ENCODE measurements at places on chromosomes 2 and 18.

DNA sequence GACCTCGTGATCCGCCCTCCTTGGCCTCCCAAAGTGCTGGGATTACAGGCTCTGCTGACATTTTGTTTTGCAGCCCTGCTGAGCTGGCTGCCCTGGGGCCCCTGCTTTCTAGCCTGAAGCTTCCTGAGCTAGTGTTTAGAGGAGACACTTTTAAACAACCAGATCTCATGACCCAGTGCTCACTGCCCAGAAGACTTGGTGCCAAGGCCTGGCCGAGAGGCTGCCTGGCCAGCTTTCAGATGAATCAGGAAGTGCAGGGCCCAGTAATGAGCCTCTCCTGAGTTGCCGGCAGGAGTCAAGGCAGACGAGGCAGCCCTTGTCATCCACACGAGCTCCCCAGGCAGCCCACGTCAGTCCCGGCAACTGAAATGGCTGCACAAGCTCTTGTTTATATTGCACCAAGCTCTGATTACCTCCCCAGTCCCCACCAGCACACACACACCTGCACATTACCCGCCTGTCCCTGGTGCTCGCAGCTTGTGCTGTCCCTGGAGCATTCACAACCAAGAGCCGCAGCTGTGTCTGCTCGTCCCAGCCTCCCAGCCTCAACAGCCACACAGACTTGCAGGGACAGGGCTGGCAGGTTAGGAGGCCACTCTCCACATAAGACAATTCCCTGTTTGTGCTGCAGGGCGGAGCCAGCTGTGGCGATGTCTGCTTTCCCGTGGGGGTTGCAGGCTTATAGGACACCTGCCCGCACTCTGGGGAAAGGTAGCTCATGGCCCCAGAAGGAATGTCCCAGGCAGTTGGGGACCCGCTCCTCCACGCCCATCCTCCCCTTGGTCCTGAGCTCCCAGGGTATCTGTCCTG is 331.2 kb upstream of the MYT1L start:
- no peak for DNase-seq

DNA sequence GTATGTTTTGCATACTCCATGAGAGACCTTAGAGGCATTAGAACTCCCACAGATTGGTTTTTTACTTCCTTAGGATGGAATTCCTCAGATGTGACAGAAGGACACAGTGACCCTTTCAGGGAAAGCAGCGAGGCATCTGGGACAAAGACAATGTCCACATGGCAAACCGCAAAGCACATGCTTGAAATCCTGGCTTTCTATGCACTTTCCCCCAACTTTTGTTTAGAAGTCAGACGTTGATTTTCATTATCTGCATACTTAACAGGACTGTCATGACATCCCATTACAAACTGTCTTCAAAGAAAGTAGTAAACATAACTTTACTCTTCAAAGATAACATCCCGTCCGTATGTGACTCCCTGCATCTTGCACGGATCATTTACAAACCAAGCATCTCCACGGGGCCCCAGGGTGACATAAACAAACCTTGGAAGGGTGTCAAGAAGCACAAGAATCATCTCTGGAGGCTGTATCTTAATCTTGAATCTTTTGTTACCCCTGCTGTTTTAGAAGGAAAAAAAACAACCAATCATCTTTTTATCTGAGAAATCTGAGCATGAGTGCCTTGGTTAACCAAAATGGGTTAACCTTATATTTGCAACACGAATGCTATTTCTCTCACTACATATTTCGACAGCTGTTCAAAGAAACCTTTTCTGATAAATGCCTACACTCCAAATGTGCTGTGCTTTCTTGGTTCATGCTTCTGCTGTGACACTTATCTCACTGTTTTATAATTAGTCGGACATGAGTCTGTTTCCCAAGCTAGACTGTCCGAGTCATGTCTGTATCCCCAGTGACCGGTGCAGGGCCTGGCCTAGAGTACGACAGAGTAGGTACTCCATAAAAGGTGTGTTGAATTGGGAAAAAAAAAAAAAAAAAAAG is 90.8 kb downstream of the CCBE1 start:
- no peak for DNase-seq

GRCh38 chr2:119591523-119591922 is 47.3 kb downstream of the CFAP221 start:
- DNase-seq = no peak

DNA sequence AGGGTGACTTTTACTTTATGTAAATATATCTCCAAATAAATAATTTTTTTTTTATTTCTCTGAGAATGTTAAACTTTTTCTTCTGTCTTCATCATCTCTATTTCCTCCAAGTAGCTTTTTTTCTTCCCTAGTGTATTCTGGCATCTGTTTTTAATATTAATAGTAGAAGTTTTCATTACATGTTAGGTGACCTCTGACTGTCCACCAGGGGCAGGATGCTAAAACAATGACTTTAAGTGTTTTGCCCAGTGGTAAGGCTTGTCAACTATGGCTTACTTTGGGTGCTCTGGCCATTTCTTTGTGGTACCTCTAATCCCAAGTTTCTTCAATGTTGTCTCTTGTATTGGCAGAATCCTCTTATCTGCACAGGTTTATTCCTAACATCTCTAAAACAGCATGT is 127.1 kb downstream of the SRBD1 start:
- DNase-seq = no peak

DNA sequence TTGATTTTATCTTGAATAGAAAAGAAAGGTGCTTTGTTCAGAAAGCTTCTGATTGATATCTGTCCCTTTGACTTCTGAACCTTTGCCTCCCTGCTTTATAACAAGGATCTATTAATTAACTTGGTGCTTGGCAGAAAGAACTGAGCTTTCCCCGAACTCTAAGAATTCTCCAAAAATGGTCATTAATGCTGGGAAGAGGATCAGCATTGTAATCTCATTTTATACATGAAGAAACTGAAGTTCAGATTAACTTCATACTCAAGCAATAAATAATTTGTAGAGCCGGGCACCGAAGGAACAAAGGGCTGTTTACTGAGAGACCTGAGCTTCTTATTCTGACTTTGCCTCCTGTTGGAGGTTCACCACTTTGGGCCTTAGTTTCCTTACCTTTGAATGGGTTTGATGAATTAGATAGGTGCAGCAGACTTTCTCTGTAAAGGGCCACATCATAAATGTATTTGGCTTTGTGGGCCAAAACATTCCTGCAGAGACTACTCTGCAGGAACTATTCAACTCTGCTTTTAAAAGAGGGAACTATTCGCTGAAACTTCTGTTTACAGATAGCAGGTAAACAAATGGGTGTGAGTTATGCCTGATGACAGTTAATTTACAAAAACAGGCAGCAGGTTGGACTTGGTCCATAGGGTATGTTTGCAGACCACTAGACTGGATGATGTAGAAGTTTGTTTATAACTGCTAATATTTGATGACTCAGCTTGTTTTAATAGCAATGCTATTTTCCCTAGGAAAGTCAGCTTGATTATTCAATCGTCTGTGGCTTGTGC is 272.9 kb downstream of the TGIF1 start:
- DNase-seq = no peak

GRCh38 chr2:70789304-70790135 is 923 bp downstream of the FIGLA start:
- peak; percentile 91 for DNase-seq

- DNase-seq = no peak
Observed at GRCh38 chr2:142557391-142557790, 320.1 kb upstream of the KYNU start.

- peak; percentile 61 for DNase-seq
Observed at GRCh38 chr2:111632661-111633060, 251.3 kb downstream of the ANAPC1 start.

- DNase-seq = no peak
Observed at GRCh38 chr2:3073704-3074103, 303.9 kb downstream of the EIPR1 start.

DNA sequence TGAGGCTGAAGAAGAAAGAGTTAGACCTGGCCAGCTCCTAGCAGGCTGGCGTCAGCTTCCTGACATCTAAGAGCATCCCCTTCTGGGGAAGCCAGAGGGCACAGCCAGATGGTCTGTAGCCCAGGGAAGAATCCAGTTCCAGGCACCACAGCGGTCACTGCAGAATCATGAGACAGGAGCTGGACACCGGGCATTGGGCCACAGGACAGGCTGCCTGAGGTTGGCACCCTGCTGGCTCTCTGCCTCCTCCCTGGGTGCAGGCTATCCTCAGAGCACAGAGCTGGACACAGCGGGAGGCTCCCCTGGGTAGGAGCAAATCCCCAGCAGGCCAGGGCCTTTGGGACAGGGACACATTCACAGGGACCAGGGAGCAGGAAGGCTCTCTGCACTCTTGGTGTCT is 19.8 kb upstream of the ATOH8 start:
- no peak for DNase-seq

Measured in inflammatory macrophage treated with lipopolysaccharide for 1 hour (primary cell).